Cardiac septum (tissue), 1 donor: ENCODE measurements at places on chromosomes 4 and X.

- DNase-seq, result no peak
Measured at GRCh38 chr4:174553828-174554227, 31.5 kb upstream of the HPGD start.

- no peak for DNase-seq
Measured at GRCh38 chr4:29066861-29067260, 1653.3 kb upstream of the PCDH7 start.

- DNase-seq, result no peak
Measured at GRCh38 chrX:155435744-155436112, 22.7 kb downstream of the F8A3 start.

- DNase-seq, result no peak
Measured at GRCh38 chr4:165398570-165398969, 19.8 kb downstream of the CPE start.

DNA sequence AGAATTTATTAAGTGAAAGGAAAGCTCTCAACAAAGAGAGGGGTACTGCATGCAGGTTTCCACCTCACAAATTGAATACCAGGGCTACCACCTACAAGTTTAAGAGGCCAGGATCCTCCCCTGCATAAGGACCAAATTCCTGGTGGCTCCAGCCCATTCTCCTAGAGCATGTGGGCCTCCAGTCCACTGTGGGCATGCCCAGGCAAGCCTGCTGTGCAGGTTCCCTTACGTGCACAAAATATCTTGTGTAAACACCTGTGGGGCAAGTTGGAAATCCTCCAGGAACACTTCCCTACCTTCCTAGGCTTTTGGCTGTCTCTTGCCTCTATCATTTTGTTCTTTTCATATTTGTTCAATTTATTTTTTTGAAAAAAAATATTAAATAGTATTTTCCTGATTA is 724.3 kb downstream of the ARAP2 start:
- no peak for DNase-seq

GRCh38 chrX:8003147-8003883 is 76.1 kb upstream of the PNPLA4 start:
- DNase-seq, result no peak

GRCh38 chr4:54187148-54187547 is 41.9 kb upstream of the PDGFRA start:
- DNase-seq, result no peak

- DNase-seq, result no peak
Measured at GRCh38 chrX:115322375-115322774, 32.9 kb downstream of the LUZP4 start.

DNA sequence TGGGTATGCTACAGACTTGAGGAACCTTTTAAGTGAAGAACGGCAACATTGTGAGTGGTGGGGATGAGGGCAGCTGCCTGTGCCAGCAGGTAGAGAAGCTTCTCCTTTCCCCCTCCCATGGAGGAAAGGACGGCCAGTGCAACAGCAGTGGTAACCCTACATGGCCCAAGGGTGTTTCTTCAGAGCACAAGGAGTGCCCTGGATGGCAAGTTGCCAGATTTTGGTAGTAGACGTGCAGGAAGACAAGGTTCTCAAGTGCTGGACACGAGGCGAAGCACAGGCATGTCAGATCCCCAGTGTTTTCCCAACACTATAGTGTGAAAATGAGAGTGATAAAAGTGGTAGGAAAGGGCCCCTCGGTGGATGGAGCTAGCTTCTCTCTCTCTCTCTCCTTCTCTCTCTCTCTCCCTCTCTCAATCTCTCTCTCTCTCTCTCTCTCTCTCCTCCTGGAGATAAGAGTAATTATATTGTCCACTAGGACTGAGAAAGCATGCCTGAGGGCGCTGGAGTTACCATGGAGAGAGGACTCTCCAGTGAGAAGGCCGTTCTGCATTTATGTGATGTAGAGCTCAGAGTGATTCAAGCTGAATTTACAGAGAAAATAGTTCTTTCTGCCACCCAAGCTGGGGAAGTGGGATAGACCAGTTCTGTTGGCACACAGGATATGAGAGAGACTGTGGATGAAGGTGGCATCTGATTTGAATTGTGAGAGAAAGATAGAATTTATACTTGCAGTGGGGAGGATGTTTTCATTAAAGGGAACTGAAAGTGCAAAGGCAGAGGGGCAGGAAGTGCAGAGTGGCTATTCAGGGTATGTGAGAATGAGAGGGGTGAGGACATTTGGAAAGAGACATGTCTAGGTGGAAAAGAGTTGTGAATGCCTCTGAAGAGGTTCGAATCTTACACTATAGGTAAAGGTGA is 25.7 kb upstream of the TRPC3 start:
- DNase-seq, result no peak

GRCh38 chrX:154516656-154517100 is 646 bp upstream of the FAM3A start:
- no peak for DNase-seq

- DNase-seq, result no peak
Measured at GRCh38 chr4:8002525-8003309, 63.1 kb upstream of the AFAP1 start.

- no peak for DNase-seq
Measured at GRCh38 chr4:112901962-112902411, 147.5 kb upstream of the ANK2 start.

DNA sequence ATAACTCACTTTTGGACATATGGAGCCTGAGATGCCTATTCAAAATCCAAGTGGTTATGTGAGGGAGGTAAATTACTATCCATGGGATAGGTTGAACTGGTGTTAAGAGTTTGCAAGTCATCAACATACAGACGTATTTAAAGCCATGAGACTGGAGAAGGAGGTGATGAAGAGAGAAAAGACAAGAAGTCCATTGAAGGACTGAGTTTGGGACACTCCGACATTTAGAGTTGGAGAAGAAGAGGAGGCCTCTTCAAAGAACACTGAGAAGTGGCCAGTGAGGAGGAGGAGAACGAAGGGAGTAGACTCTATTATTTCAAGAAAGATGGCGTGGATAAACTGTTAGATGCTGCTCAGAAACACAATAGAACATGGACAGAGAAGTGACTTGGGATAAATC is at the start of gene CNGA2:
TSS of gene CNGA2 (plus strand) at position 301 of the 400 bp plus-strand sequence. CDS start 3,738 bp downstream, outside the sequence.
- no peak for DNase-seq

- DNase-seq, result no peak
Measured at GRCh38 chr4:180960743-180961401, 1282.3 kb upstream of the TENM3 start.

DNA sequence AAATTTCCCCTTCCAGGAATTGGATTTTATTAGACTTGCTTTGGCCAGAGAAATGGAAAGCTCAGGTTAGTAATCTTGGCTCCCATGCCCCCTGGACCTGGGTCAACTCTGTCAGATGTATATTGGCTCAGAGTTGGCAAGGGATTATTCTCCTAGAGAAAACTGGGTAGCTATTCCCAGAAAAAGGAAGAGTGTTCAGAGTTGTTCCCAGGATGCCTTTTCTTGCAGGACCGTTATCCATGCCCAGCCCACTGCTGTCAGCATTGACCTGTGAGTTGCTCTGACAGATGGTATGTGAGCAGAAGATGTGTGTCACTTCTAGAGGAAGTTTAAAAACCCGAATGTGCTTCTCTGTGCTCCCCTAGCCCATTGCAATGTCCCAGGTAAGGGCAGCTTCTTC is 509.9 kb upstream of the ZFP42 start:
- DNase-seq, result no peak

GRCh38 chrX:82648062-82648461 is 860.0 kb upstream of the POU3F4 start:
- no peak for DNase-seq

- no peak for DNase-seq
Measured at GRCh38 chrX:21167011-21167410, 207.2 kb upstream of the CNKSR2 start.

GRCh38 chr4:155079871-155080270 is 128.6 kb upstream of the NPY2R start:
- DNase-seq, result no peak

DNA sequence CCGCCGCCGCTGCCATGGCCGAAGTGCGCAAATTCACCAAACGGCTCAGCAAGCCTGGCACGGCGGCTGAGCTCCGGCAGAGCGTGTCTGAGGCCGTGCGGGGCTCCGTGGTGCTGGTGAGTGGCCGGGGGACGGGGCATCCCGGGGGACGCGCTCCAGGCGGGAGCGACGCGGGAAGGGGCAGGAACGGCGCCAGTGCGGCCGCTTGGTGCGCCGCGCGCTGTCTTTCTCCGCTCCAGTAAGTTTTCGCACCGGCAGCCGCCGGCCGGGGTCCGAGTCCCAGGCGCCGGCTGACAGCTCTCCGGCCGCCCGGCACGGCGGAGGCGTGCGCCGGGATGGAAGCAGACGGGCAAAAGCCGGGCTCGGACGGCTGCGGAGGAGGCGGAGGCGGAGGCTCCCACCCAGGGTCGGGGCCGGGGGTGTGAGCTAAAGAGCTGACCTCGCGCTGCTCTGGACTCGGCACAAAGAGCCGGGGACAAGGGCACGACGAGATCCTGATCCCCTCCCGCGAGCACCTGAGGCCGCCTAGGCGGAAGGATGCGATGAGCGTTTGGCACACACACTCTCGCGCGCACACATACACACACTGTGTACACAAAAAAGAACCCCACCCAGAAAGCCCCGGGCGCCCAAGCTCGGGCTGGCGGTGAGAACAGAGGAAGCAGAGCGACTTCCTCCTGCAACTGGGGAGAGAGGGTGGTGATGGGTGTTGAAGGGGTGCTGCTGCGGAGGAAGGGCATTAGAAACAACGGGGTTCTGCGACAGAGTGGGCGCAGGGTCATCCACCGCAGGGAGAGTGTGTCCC is 545 bp downstream of the DOCK11 start:
- DNase-seq, result peak; percentile 81

- DNase-seq, result peak; percentile 29
Measured at GRCh38 chr4:4332529-4332928, 42.5 kb downstream of the ZBTB49 start.

- peak; percentile 55 for DNase-seq
Measured at GRCh38 chr4:8832113-8832915, 39.3 kb downstream of the HMX1 start.

GRCh38 chr4:159077702-159078495 is 25.0 kb upstream of the RAPGEF2 start:
- DNase-seq, result no peak

GRCh38 chr4:36235306-36235705 is 9.0 kb downstream of the ARAP2 start:
- DNase-seq, result no peak

DNA sequence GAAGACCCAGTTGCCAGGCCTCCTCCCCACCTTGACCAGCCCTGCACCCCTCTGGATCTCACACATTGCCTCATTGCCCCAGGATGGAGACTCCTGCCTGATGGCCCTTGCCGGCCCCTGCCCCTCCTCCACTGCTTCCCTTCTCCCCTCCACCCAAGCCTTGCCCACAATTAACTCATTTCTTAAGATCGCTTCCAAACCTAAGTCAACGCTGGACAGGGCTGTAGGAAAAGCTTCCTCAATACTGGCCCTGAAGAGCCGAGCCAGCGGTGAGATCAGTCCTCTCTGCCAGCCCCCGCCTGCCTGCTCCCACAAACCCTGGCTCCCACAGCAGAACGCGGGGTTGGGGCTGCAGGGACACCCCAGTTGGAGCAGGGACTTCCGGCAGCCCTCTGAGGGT is 7.5 kb upstream of the HAUS7 start:
- no peak for DNase-seq

GRCh38 chr4:181181331-181181730 is 1061.9 kb upstream of the TENM3 start:
- no peak for DNase-seq

- no peak for DNase-seq
Measured at GRCh38 chrX:37454537-37455285, 105.5 kb downstream of the PRRG1 start.

- no peak for DNase-seq
Measured at GRCh38 chr4:166045457-166045856, 172.4 kb downstream of the TLL1 start.

DNA sequence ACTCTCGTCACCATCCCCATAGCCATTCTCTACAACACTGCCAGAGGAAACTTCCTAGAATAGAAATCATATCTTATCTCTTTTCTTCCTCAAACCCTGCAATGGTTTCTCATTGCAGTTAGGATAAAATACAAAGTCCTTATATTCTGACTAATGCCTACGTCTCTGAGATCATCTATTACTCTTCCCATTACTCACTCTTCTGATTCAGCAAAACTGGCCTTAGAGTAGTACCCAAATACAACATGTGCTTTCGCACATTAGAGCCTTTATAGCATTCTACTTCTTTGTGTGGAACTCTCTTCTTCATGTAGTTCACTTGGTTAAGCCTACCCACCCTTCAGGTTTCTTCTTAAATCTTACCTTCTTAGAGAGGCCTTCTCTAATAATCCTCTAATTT is 28.0 kb downstream of the LHFPL1 start:
- DNase-seq, result no peak

GRCh38 chrX:10102046-10102704 is 54.6 kb upstream of the CLCN4 start:
- DNase-seq, result peak; percentile 54
